Activated naive CD4-positive, alpha-beta T cell (primary cell): ENCODE measurements at places on chromosomes 6 and 20.

DNA sequence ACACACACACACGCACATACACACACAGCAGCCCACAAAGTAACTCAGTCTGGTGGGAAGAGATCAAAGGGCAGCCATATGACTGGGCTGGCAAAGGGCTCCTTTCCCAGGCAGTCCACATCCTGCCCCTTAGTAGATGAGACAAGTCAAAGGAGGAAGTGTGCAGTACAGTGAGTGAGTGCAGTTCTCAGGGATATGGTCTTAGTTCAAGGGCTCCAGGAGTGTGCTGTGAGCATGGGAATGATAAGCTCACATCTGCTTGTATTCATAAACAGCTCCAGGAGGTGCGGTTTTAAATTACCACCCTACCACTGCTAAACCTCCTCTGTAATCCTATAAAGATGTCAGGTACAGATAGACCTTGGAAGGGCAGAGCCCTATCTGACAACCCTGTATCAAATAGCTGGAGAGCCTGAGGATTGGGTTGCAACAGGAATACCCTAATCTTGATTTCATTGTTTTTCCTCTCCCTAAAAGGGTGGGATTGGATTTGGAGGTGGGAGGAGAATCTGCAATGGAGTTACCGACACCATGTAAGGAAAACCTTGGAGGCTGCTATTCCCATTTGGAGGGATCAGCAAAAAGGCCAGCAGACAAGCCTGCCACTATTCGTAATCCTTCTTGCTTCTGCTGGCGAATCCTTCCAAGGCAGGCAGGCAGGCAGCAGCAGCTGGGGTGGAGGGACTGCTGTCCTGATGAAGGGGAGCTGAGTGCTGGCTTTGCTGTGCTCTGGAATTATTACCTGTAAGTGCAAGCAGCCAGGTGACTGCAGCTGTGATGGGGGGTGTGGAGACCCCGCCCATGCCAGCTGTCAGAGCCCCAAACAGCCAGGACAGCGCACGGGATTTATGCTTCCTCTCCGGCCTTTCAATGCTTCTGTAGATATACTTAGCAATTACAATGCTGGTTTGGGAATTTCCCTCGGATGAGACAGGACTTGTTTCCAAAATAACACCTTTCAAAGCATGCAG is 342.7 kb downstream of the PRL start:
- no peak for DNase-seq

DNA sequence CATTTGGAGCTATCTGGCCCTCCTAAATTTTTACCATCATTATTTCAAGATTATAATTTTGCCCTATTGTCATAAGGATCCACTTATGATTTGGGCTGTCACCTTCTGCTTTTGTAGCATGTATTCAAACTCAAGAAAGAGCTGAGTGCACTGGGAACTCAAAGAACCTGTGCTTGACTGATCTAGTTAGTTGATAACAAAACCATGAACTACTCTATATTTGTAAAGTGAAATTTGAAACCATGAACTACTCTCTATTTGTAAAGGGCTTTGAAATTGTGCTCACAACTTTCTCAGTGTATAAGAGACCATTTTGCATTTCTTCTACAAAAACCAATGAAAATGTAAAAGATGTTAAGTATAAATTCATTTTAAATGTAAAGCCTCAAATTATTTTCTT is 77.5 kb upstream of the POPDC3 start:
- DNase-seq: no peak

DNA sequence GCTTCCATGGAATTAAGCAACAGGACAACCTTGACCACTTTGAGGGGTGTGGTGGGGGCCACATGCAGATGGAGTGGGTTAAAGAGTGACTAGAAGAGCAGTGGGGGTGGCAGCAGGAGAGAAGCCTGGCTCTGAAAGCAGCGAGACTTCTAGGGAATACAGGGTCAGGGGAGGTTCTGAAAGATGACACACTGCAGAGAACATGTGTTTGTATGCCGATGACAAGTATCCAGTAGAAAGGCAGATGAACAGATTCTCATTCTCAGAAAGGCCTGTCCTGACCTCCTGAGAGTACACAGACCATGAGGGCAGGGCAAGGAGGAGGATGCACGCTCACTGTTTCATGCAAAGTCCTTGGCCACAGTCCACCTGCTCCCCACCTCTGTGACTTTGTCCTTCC is 2.9 kb downstream of the LPA start:
- no peak for DNase-seq

GRCh38 chr6:31142361-31142761 is 3.5 kb upstream of the PSORS1C2 start:
- no peak for DNase-seq

GRCh38 chr6:4660377-4661321 is 115.6 kb upstream of the CDYL start:
- DNase-seq: no peak

DNA sequence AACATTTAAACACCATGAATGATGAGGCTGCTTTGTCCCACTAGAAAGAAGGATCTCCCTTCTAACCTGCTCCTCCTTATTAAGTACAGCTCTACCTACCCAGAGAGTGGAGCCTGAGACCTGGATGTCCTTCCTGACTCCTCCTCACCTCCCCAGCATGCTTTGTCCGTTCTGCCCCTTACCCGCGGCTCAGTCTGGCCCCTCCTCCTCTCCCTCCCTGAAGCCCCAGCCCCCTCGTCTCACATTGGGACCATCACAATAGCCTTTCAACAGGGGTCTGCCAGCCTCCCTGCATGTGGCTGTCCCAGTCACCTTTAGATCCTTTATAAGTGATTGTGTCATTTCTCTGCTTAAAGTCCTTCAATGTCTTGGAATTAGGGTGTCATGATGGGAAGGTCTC is 72.5 kb downstream of the DZANK1 start:
- DNase-seq: no peak

GRCh38 chr6:148999929-149000468 is 253.2 kb downstream of the UST start:
- no peak for DNase-seq
